Left cardiac atrium (tissue), 4 donors: ENCODE measurements at places on chromosomes 5 and 9. TPM values are rescaled to one million over a fixed set of nuclear protein-coding genes. Genes with fewer than 3 reads are reported as not detected.

Gene ACOT12
- not detected for total RNA-seq

- DNase-seq: no peak
These were observed 3.6 kb downstream of the MGAT4B start for GRCh38 chr5:179802950-179803562.

Gene PRRC2B
- 136 TPM for total RNA-seq

Gene EQTN
- total RNA-seq: not detected

DNA sequence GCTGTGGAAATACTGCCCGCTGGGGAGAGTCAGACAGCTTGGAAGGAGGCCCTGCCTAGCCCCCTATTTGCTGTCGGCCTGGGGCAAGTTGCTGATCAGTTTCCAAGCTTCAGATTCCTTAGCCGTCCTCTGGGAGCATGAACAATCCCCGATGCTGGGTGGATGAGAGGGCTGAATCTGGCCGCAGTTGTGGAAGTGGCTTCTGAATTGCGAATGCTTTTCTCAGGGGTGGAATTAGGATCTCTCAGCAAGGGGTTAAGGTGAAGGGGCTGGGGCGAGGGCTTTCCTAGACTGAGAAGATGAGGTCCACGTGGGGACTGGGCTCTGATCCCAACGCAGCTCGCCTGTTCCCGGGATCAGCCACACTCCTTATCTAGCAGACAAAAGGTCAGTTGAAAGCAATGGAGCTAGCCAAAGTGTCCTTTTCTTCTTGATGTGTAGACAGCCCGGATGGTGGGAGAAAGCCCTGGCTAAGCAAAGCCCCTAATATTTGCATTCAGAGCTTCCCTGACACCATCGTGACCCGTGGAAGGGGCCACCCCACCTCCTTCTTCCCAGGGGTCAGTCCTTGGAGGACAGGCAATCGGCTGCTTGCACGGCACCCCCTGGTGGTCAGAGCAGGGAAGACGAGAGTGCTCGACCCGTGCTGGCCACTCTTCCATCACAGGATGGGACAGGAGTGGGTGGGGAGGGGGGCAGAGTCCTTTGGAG is 54.9 kb downstream of the COL15A1 start:
- peak; percentile 88 for DNase-seq

DNA sequence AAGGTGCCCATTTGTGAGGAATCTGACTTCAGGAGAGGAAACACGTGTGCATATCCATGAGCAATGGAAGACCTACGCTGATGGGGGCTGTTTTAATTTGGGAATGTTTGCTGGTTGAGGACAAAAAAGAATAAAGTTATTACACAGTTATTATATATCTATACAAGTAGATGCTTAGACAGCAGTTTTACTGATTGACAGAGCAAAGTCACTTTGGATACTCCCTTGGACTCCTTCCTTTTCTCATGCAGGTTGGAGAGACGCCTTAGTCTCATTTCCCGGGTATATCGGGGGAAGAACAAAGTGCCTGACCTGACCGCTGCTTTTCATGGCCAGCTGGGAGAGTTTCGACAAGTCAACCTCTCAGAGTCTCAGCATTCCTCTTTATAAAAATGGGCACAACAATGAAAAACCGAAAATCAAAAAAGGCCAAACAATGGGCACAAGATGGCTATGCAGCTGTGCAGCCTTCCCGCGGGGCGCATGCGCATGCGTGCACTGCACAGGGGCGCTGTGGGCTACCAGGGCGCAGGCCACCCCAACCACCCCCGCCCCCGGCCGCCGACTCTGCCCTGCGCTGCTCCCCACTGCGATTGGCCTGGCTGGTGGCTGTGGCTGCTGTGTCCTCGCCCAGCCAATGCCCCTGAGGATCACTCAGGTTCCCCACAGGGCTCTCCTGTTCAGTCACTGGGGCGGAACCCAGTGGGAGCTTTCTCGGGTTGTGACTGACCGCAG is 18.1 kb downstream of the NFIL3 start:
- DNase-seq: no peak

GRCh38 chr9:83234541-83234940 is 171.6 kb upstream of the RASEF start:
- DNase-seq: no peak

Gene CCDC183
- 1.1 TPM for total RNA-seq
